ENCODE measurements at places on chromosomes 3 and 15.

GRCh38 chr3:126197854-126198584, 17.6 kb upstream of the ALDH1L1 start:
- no peak for DNase-seq

DNA sequence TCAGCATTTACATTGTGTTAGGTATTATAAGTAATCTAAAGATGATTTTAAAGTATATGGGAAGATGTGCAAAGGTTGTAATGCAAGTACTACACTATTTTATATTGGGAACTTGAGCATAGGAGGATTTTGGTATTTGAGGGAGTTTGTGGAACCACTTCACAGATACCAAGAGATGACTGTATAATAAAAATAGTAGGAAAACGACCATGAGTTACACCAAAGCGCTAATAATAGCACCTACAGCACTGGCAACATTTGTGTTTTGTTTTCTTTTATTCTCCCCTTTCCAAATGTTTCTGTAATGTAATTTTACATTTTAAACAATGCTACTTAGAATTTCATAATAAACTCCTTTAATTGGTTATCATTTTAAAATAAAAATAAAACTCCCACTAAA, 10.5 kb downstream of the CNBP start:
- DNase-seq, result no peak

GRCh38 chr15:90686435-90687218, 30.5 kb upstream of the BLM start:
- no peak for DNase-seq

- no peak for DNase-seq
Measured at GRCh38 chr15:57495041-57495440, 96.7 kb upstream of the MYZAP start.

- DNase-seq, result no peak
Measured at GRCh38 chr15:96894659-96895058, 564.2 kb downstream of the NR2F2 start.

GRCh38 chr15:94445566-94446160, 214.3 kb downstream of the MCTP2 start:
- DNase-seq, result no peak

DNA sequence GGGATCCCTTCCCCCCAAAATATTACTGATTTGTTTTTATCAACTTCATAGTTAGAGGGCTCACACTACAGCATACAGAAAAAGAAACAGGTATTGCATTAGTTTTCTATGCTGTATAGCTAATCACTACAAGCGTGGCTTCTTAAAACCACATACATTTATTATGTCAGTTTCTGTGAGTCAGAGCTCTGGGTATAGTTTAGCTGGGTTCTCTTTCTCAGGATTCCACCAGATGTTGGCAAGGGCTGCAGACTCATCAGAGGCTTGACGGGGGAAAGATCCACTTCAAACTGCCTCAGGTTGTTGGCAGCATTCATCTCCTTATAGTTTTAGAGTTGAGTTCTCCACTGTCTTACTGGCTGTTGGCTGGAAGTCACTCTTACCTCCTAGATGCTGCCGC, 328.0 kb downstream of the NLGN1 start:
- no peak for DNase-seq

DNA sequence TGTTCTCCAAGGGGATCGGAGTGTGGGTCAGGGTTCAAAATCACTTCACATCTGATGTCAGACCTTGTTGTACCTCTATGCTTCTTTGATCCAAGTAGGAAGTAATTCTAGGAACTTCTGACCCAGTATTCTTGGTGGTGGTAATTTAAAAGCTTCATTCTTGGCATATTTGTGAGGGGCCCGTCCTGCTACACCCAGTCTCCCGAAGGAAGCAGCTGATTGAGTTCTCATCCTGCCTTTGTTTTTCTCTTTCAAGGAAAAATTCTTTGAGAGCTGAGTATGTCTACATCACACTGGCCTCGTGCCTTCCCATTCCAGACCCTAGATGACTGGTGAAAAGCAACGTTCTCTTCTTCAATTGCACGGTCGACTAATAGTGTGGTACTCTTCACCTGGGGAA, 234.4 kb upstream of the TPRG1 start:
- DNase-seq, result no peak

- DNase-seq, result no peak
Measured at GRCh38 chr3:187610981-187611511, 59.1 kb downstream of the SST start.

GRCh38 chr3:125681146-125681545, 85.8 kb upstream of the OSBPL11 start:
- DNase-seq, result no peak

GRCh38 chr3:20958161-20958560, 772.2 kb upstream of the SGO1 start:
- no peak for DNase-seq

- DNase-seq, result no peak
Measured at GRCh38 chr15:96969732-96970710, 639.5 kb downstream of the NR2F2 start.

DNA sequence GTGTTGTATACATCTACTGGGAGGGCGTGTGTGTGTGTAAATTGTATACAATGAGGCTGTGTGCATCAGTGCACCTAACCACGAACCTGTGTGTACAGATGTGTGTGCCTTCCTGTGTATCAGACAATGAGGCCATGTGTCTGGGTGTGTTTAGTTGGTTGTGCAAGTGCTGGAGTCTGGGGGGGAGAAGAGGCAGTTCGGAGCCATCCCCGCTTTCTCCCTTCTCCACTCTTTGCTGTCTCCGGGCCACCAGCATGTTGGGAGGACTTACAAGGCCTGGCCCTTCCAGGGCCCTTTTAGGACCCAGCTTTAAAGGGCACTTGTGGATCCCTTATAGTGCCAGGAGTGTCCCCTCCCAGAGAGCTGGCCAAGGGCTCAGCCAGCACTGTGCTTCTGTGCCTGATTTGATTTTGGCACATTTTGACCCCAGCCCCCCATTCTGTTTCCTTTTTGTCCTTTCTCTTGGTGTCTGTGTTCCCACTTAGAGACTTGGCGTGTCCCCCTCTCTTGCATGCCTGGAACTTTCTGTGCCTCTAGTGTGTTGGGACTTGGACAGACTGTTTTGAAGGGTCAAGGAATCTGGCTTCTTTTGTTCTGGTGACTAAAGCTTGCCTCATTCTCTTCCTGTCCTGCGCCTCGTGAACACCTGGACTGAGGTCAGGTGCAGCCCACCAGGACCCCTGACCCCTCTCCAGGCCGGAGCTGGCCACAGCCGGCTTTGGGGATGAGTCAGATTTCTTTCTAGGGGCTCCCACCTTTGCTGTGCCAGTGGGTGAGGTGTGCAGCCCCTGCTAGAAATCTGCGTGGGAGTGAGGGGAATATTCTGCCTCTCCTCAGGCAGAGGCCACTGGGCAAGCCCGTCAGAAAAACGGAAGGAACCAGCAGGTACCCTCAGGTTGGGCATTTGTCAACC, 1.5 kb downstream of the CTDSPL start:
- no peak for DNase-seq

DNA sequence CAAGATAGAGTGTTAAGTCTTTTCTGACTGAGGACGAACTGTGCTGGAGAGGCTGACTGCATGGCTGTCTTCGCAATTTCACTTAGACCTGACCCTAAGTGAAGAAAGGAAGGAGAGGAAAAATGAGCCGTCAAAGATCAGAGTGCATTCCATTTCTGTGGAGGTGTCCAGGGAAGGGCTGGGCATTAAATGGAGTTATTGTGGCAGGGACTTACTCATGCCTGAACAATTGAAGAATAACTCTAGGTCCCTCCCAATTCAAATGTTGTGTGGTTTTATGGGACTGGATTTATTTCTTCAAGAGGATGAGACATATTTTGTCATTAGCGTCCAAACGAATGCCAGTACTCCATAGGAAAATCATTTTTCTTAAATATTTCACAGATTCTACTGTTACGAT, 187.3 kb upstream of the CFAP20DC start:
- DNase-seq, result no peak

- DNase-seq, result no peak
Measured at GRCh38 chr3:196016059-196016458, 65.8 kb downstream of the TFRC start.

GRCh38 chr3:176692199-176692965, 504.9 kb downstream of the TBL1XR1 start:
- DNase-seq, result no peak

GRCh38 chr3:143850877-143851276, 2.6 kb upstream of the SLC9A9 start:
- no peak for DNase-seq
